ENCODE measurements at places on chromosomes 6 and 20.

GRCh38 chr6:160299559-160299958, 40.9 kb upstream of the SLC22A2 start:
- no peak for DNase-seq

DNA sequence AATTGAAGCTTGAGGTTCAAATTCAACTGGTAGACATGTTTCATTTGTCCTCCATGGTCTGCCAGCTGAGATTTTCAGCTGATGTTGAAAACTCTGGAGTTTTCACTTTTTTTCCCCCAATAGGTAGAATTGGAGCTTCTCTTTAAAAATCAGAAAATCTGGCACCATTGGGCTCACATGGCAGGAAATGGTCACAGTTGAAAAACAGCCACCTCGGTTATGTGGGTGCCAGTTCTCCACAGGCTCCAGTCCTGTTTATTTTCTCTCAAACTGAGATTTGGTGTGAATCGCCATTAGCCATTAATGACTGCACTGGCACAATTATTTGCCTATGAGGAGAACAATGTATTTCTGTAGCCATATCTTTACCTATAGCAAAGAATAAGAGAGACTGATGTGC, 171.4 kb upstream of the TFAP2D start:
- DNase-seq: no peak

DNA sequence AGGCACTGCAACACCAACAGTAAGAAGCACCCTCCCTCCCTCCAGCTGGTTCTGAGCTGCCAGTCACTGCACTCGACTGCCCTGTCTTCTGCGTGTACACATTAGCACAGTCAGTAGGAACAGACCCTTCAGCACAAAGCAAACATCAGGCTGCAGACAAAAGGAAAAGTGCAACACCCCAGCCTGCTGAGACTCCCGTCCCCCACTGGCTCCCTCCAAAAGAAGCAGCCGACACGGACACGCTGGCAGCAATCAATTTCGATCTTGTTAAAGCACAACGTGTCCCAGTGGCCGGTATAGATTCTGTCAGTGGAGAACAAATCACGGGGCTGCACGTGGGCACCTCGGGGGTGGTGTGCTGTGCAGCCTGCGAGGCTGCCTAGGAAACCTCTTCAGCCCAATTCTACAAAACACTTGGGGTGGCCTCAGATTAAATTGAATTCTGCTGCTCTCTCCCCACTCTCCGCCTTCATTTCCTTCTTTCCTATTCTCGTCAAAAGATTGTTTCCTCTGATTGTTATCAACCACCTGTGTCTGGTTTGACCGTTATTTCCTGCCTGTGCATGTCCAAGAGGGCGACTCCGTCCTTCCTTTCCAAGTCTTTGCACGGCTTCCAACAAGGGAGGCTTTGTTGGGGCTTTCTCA, 38.7 kb downstream of the TRAF3IP2 start:
- peak; percentile 15 for DNase-seq

GRCh38 chr6:20933057-20933788, 399.0 kb downstream of the CDKAL1 start:
- DNase-seq: no peak

- DNase-seq: peak; percentile 11
Measured at GRCh38 chr6:11900662-11901598, 111.2 kb upstream of the HIVEP1 start.

DNA sequence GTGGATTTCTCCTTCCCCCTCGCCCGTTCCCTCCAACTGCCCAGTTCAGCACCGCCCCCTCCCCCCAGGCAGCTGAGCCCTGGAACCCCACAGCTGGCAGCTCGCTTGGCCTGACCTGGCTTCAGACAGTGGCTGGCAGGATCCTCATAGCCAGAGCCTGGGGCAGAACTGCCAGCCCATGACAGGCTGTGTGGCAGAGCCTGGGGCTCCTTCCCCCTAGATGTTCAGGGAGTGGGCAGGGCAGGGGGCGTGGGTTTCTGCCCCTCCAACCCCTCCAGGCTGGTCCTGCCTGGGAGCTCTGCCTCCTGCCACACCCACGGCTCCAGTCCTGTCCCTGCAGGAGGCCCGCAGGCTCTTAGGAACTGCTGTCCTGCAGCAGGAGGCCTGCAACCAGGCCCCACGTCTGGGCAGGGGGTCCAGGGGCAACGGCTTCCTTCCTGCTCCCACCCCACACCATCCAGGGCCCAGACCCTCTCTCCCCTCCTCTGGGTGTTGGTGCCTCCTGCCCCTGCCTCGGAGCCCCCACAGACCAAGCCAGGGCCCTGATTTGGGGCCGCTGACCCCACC, 9.6 kb upstream of the KCNQ2 start:
- DNase-seq: no peak

- no peak for DNase-seq
Measured at GRCh38 chr6:157263881-157264397, 59.4 kb downstream of the TMEM242 start.

DNA sequence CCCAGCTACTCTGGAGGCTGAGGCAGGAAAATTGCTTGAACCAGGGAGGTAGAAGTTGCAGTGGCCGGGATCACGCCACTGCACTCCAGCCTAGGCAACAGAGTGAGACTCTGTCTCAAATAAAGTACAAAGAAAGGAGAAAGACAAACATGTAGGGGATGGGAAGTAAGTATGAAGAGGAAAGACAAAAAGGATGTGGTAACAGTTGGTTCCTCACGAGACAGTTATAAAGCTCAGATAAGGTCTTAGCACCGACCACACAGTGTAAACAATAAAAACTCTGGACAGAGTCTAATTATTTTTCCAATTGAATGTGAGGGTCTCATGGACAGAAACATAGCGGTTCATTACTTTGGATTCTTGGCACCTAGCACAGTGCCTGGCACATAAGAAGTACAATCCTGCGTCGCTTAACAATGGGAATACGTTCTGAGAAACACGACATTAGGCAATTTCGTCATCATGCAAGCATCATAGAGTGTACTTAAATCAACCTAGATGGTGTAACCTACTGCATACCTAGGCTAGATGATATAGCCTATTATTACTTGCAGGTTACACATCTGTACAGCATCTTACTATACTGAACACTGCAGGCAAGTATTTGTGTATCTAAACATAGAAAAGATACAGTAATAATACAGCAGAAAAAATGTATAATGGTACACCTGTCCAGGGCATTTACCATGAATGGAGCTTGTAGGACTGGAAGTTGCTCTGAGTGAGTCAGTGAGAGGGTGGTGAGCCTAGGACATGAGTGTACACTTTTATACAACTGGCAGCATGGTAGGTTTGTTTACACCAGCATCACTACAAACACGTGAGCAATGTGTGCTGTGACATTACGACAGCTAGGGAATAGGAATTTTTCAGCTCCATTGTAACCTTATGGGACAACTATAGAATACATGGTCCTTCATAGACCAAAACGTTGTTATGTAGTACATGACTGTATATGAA, 38.2 kb downstream of the MBOAT1 start:
- no peak for DNase-seq

DNA sequence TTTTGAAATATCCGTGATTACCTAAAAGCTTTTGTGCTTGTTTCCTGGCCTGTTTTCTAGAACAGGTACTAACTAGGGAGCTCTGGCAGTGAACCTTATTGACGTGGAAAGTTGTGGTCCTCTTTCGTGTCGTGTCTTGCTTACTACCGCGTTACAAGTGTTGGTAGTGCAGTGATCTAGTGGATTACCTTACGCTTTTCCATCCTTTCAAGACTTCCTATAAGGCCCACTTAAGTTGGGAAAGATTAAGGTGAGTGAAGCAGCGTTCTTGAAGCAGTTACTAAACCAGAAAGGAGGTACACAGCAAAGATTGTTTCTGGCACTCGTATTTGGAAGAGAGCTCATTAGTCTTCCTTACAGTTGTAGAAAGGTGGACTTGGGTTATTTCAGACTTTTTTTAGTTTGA, 1.9 kb downstream of the PNRC1 start:
- DNase-seq: no peak

Measured in CD4-positive, alpha-beta T cell treated with Interleukin-6 for 4 hours (primary cell).